ENCODE measurements at places on chromosomes 11 and 22.

GRCh38 chr22:43227239-43227630, 40.3 kb upstream of the TTLL12 start:
- DNase-seq, result no peak

DNA sequence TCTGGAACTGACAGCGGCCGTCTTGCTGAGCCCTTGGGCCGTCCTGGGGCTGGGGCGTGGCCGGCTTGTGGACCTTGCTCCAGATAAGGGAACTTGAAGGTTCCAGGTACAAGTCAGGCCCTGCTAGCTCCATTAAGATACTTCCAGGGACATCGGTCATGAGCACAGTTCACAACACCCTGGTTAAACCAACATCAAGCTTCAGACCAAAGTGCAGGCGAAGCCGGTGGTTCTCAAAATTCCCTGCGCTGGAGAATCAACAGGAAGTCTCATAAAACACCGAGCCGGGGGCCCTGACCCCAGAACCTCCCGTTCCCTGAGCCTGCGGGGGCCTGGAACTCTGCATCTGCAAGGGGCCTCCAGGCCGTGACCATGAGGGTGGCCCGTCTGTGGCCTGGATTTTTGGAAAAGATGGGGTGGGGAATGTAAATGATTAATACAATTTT, 1043.8 kb downstream of the BRD1 start:
- no peak for DNase-seq

GRCh38 chr11:126548581-126549550, 193.4 kb downstream of the ST3GAL4 start:
- no peak for DNase-seq

GRCh38 chr11:69574608-69575255, 66.2 kb upstream of the CCND1 start:
- DNase-seq, result no peak

DNA sequence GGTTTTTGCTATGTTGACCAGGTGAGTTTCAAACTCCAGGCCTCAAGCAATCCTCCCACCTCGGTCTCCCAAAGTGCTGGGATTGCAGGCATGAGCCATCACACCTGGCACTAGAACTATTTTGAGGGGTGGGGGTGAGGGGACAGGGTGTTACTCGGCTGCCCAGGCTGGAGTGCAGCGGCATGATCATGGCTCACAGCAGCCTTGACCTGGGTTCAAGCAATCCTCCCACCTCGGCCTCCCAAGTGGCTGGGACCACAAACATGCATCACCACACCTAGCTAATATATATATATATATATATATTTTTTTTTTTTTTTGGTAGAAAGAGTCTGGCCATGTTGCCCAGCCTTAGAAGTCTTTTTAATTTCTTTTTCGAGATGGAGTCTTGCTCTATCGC, 17.1 kb upstream of the IFITM3 start:
- no peak for DNase-seq

DNA sequence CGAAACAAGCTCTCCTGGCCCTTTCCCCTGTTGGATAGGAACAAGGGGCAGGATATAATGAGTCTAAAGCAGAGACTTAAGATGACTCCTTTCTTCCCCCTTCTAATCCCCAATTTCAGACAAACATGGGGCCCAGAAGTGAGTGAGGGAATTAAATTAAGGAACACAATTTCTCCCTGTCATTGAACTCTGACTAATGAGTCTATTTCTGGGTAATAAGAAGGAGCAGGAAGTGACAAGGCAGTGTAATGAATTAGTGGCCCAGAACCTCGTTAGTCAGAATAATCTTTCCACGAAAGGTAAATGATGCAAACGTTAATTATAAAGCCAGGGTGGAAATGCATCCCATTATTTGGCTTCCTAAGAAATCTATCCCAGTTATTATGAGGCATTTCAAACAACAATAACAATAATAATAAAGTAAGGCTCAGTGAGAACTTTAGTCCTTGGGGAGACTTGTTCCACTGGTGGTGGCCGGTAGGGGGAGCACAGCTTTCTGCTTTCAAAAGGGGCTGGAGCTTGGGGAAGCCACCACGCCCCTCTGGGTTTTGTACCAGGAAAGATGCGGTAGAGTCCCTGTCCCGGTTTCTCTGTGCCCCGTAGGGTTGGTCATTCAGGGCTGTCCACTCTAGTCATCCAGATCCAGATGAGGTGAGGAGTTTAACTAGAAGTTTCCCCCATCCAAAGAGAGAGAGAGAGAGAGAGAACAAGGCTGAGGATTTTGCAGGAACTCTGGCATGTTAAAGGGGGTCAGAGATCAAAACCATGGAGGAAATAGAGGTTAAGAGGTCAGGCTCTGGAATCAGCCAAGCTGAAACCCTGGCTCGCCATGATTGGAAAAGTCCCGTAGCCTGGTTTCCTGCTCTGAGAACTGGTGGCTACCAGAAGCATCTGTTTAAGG, 298.3 kb downstream of the NTM start:
- DNase-seq, result peak; percentile 10

DNA sequence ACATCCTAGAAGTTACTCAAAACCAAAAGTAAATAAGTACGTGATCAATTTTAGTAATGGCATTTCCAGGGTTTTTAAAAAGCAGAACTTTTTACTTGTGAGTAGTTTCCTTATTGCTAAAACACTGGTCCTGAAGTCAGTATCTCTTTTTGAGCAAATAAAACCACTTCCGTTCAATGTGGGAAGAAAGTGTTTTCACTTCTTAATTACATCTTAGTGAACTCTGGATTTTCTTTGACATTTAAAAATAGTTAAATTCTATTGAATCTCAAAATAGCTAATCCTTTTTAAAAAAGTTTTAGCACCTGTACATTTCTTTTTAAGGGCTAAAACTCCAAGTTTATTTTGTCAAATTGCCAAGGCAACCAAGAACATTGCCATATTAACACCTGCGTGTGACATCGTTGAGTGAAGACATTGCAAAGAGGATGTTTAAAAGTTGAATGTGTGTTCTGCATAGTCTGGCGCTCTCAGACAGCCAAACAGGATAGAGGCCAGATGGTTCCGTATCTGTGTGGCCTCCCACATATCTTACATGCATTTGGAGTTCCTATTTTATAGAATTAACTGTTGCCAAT, 17.2 kb upstream of the OR5B21 start:
- DNase-seq, result no peak

DNA sequence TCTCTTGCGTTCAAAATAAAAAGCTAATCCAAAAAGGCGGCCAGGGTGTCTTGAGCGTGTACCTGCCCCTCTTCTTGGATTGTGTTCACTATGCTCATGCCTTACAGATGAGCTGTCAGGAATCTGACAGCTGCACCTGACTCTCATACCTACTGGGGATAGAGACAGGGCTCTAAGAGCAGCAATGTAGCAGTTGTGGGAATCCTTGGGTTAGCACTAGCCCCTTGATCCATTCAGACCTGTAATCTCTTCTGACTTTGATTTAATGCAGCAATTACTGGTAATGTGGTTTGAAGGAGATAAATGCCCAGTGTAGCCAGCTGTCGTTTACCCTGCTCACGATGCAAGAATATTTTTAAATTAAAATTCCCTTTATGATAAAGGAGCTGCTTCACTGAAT, 145.8 kb downstream of the APOL5 start:
- DNase-seq, result no peak

All from activated CD8-positive, alpha-beta memory T cell treated with anti-CD3 and anti-CD28 coated beads for 48 hours (primary cell).